ENCODE measurements at places on chromosomes 7 and 10.
A peak's percentile ranks its signal among the peaks of the same experiment; 100 is the strongest.

GRCh38 chr10:4763513-4763912, 62.5 kb upstream of the AKR1E2 start:
- DNase-seq: no peak

DNA sequence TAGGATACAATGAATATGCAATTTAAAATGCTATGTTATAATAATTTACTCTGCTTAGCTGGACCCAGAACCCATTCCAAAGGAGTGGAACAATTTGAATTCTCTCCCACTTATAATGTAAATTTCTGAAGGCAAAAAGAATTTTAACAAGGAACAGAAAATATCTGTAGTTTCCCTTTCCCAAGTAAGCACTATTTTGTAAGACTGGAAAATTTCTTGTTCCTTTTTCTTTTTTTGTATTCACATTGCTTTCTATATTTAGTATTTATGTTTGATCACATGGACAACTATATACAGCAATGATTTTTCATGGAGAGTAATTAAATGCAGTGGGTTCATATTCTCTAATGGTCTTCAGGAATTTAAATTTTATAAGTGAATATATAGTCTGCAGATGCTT, 127.4 kb downstream of the GPR85 start:
- no peak for DNase-seq

GRCh38 chr10:62081341-62082270, 180.1 kb downstream of the ARID5B start:
- no peak for DNase-seq

DNA sequence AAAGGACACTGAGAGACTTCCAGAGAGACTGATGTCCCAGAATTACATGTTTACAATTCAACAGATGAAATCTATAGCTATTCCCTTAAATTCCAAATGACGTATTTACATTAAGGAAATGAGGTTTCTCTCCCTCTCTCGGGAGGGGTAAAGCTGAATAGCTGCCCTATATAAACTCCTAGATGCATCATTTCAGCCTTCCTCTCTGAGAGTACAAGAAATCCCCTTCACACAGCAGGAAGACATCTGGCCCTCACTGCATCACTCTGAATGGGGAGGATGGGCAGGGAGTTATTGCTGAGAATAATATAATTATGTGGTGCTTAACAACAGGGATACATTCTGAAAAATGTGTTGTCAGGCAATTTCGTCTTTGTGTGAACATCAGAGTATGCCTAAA, 11.0 kb downstream of the POT1 start:
- no peak for DNase-seq

DNA sequence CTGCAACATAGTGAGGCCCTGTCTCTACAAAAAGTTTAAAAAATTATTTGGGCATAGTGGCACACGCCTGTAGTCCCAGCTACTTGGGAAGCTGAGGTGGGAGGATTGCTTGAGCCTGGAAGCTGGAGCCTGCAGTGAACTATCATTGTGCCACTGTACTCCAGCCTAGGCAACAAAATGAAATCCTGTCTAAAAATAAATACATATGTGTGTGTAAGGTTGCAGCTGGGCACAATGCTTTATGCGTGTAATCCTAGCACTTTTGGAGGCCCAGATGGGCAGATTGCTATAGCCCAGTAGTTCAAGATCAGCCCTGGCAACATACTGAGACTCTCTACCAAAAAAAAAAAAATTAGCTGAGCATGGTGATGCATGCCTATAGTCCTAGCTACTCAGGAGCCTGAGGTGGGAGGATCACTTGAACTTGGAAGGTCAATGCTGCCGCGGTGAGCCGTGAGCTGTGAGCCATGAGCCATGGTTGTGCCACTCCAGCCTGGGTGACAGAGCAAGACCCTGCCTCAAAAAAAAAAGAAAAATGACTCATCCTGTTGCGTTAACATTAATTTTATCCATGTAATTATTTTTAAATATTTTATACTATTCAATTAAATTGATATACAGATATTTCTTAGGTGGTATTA, 38.3 kb downstream of the CCAR1 start:
- no peak for DNase-seq

DNA sequence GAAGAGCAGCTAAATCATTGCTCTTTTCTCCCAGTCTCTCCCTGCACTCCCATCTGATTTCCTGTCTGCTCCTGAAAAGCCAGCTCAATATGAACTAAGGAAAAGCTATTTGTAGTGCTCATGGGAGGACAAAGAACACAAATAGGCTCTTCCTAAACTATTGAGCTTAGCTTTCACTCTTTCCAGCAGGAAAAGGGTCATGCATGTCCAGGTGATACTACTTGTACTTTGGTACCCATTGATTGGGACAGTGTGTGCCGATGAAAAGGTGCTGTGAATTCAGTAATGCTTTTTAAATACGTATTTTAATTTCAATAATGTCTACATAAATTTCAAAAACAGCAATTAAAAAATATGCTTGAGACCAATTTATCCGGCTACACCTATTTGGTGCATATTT, 37.5 kb upstream of the ATXN7L1 start:
- no peak for DNase-seq

DNA sequence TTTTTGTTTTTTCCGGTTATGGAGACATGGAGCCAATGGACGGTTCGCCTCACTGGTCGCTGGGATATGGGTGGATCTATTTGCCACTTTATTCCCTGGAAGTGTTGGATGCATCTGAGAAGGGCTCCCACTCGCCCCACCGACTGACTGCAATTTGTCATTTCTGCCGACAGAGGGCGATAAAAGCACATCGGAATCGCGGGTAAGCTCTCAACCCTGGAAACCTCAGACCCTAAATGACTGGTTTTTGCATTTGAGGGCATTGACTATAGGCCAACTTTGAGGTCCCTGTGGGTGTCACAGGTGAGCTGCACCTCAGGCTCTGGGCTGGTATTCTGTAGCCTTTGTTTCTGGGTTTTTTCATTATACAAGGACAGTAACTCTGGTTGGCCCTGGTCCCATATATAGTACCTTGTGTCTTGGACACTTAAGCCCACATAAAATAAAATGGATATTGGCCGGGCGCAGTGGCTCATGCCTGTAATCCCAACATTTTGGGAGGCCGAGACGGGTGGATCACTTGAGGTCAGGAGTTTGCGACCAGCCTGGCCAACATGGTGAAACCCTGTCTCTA, 11.9 kb upstream of the OPALIN start:
- DNase-seq: no peak

DNA sequence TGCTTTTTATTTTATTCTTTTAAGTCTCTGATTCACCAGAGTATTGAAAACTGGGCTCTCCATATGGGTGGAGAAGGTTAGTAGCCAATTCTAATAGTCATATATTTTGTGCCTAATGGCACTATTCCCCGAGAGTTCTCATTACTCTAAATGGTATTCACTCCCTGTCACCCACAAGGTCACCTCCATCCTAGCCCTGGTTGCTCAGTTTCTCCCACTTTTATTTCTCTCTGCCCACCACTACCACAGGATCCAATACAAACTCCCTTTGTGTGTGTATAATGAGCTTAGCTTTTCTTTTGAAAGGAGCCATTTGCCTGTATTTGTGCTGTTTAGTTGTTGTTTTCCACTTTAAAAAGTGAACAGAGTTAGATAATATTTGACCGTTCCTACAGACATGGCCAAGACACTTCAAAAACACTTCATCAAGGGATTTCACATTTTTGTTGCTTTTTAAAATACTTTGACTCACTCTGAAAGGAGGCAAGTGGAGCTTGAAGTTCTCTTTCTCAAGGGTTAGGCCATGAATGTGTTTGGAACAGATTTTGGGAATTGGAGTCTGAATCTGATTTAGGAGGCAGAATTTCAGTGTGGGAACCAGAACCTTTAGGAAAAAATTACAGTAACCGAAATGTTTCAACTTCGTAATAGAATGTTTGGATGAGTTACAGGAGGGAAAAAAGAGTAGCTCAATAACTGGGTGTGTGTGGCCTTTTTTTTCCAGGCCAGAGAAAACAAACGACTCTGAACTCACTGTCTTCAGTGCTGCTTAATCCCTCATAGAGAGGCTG, 321.3 kb downstream of the BICC1 start:
- DNase-seq: no peak

GRCh38 chr7:155798673-155799439, 13.4 kb downstream of the SHH start:
- DNase-seq: no peak

DNA sequence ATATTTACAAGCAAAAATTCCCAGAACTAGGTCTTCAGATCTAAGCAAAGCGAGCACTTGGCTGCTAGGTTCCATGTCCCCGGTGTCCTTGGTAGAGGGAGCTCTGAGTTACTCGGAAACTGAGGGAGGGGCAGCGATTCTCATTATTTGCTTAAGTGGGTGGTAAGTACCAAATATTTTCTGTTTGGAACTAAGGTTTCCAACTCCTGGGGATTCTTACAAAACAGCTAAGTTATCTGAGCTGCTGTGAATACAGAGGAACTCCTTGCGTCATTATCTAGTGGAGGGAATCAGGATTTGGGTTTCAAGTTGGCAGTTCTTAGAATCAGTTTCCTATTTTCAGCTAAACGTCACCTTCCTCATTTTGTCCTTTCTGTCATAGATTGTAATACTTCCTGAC, 76.8 kb upstream of the IKZF1 start:
- DNase-seq: no peak

GRCh38 chr10:79285315-79286197, 61.7 kb upstream of the PPIF start:
- DNase-seq: no peak

GRCh38 chr7:21543528-21544302, 876 bp downstream of the DNAH11 start:
- no peak for DNase-seq

GRCh38 chr10:17213646-17214349, 12.3 kb upstream of the TRDMT1 start:
- DNase-seq: no peak

DNA sequence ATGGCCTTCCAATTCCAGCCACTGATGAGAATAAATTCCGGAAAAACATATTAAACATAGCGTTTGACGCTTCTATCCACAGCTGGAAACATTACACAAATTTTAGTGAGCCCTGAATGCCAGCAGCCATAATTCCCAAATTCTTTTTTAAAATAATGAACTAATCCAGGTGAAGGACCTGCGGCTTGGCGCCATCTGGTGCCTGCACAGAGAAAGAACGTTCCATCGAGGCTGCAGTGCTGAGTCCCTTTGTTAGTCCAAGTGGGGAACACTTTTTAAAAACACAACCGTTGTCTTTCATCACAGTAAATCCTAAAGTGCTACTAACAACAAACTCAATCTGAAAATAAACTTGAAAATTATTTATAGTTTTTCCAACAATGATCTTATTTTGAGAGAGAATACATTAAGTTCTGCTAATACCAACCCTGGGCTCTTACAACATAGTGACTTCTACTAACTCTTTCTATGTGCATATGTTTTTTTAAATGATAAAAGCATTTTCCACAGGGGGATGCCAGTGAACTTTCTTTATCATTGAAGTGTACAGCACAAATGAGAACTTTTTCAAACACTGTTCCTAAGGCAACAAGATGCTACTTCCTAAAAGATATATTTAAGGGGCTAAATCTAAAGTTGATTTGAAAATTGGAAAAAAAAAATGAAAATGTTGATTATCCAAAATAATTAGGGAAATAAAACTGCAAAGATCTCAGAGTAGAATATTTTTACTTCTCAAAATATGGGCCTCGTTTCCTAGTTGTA, 166.9 kb upstream of the RNF32 start:
- peak; percentile 6 for DNase-seq

DNA sequence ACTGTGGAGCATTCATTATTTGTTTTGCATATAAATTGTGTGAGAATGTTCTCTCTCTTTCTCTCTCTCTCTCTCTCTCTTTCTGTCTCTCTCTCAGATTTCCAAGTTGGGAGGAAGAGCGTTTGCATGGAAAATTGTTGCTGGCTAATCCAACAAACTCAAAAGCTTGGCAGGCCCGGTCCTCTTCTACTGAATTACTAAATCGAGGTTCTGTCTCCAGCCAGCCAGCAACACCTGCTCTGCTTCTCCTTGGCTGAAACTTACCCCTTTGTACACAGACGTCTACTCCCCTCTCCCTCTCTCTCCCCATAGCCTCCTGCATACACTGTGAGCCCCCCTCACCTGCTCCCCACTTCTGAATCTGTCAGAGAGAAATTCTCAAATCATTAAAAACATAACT, 996.4 kb upstream of the AUTS2 start:
- DNase-seq: no peak

- DNase-seq: no peak
Measured at GRCh38 chr10:102869258-102870198, at the start of gene AS3MT. Gene AS3MT, plus strand, starts transcription at chr10:102869470. Its CDS starts 123 bp downstream, at chr10:102869593.

DNA sequence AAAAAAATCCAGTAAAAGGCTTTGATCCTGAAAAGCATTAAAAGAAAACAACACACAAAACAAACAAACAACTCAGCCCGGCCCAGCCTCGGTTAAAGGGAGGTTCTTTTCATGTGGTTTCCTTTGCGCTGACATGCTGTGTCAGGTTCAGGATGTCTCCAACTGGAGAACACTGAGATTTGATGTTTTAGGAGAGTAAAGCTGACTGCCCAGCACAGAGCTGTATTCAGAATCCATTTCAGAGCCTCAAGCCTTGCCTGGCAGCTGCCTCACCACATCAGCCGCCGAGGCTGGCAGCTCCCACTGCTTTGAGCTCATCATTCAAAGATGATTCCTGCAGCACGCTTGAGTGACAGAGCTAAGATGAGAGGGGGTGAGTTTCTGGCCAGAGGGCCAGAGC, 205.8 kb upstream of the LYZL1 start:
- no peak for DNase-seq

GRCh38 chr7:141433698-141434097, 117.5 kb upstream of the AGK start:
- no peak for DNase-seq

DNA sequence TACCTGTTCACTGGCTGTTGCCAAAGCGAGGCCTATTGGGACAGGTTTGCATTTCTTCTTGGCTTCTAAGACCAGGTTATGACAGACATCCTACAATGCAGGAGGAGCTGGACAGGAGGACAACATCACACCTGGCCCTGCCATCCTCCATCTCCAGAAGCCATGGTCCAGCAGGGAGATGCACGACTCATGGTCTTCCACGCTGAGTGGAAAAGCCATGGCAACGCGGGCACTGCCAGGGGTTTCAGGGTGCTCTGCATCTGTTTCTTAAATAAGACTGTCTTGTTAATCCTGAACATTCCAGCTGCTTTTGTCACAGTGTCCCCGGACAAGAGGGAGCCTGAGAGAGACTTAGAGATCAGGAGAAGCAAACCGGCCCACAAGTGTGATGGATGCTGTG, 40.3 kb downstream of the CLRN3 start:
- no peak for DNase-seq

DNA sequence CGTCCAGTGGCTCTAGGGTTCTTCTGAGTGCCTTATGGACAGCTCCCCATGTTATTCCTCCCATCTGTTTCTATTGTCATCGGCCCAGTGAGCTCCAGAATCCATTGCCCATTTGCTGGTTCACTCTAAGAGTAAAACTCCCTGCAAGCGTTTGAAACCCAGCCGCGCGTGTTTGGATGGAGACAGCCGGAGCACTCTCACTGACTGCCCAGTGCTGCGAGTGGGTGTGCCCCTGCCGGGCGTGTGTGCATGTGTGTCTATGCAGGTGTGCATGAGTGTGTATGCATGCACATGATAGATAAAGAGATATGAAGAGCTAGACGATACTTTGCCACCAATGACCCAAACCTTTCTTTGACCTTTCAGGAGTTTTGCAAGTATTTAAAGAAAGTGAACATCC, 347.2 kb upstream of the MKI67 start:
- DNase-seq: no peak
